ENCODE measurements at places on chromosomes 12 and 14.
A peak's percentile ranks its signal among the peaks of the same experiment; 100 is the strongest.

DNA sequence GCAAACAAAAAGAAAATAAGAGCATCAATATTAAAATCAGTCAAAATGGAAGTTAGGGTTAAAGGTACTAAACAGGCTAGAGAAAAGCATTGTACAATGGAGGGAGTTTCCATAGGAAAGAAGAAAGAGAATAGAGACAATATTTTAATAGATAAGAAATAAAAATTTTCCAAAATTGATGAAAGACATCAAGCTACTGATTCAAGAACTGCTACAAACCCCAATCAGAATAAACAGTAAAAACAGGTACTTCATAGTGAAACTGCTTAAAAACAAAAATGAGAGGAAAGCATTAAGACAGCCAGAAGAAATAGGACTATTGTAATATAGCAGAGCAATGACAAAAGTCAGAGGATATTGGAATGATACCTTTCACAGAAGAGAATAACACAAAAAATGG is 413.4 kb downstream of the NELL2 start:
- DNase-seq, result no peak

DNA sequence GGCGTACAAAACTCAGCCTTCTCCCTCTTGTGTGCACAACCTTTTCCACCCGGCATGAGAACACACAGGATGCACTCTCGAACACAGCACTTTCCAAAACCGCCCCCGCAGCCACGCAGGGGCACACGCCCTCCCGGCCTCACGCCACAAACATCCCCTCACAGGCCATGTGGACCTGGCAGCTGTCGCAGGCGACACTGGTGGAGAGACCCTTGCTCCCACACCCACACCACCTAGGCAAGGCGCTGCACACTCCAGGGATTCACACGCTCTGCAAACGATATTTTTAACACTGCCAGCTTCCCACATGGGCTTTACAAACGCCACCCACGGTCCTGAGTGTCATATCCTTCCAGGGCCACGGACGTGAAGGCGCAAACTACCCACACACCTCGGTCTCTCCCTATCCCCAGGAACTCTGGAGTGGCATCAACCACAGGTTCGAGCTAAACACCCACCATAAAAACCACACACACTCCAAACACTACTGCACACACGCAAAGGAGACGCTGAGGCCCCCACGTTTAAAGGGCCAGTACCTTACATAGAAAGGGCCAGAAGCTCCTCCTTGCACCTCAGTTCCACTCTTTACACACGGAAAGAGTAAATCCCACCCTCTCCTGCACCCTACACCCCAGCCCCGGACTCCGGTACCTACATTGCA is 12.4 kb upstream of the ITGB7 start:
- no peak for DNase-seq

DNA sequence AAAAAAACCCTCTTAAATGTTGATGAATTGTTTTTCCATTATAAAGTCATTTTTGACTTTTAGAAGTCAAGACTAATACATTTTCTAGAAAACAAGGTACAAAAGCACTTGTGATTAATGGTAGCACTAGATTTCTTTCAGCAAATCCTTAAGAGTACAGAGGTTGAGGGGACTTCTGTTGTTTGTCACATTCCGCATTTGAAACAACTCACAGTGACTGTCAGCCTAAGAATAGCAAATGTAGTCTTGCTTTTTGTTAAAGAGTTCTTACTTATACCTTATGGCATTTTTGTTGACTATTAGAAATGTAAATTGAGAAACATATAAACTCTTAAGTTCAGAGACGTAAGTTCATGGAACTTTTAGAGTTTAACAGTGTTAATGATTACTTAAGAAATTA is 16.4 kb downstream of the YARS2 start:
- DNase-seq, result no peak

DNA sequence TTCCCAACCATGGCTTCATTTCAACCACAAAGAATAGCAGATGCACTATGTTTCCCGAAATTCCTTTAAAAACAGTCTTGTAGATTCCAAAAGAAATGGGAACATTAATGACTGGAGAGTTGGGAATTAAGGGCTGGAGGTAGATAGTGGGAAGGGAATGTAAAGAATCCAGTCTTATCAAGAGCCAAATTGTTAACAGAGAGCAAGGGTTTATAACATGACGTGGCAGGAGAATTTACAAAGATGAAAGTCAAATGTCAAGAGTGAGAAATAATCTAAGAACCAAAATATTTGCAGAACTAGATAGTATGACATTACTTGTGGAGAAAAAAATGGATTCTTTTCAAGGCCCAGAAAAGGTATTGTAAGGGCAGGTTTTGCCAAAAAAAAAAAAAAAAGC is 200.9 kb downstream of the GRIN2B start:
- no peak for DNase-seq

- no peak for DNase-seq
Observed at GRCh38 chr14:58109744-58110143, 42.3 kb downstream of the ARMH4 start.

DNA sequence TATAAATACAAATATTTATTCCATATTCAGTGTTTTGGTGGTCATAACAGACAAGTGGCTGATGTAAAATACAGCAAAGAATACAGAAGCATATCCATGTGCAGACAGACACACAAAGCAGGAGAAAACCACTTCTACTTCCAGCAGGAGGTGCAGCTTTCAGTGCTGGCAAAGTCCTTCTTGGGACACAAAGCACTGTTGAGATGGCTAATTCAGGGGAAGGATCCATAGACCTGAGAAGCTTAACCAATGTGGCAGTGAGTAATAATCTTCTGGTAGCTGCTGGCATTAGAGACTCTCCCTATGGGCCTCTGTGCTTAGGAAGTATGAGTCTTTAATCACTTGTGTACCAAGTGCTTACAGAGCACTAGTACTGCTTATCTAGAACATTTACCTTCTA is 26.8 kb downstream of the AMN1 start:
- peak; percentile 12 for DNase-seq

- no peak for DNase-seq
Observed at GRCh38 chr14:31927348-31927832, 149.7 kb upstream of the ARHGAP5 start.

DNA sequence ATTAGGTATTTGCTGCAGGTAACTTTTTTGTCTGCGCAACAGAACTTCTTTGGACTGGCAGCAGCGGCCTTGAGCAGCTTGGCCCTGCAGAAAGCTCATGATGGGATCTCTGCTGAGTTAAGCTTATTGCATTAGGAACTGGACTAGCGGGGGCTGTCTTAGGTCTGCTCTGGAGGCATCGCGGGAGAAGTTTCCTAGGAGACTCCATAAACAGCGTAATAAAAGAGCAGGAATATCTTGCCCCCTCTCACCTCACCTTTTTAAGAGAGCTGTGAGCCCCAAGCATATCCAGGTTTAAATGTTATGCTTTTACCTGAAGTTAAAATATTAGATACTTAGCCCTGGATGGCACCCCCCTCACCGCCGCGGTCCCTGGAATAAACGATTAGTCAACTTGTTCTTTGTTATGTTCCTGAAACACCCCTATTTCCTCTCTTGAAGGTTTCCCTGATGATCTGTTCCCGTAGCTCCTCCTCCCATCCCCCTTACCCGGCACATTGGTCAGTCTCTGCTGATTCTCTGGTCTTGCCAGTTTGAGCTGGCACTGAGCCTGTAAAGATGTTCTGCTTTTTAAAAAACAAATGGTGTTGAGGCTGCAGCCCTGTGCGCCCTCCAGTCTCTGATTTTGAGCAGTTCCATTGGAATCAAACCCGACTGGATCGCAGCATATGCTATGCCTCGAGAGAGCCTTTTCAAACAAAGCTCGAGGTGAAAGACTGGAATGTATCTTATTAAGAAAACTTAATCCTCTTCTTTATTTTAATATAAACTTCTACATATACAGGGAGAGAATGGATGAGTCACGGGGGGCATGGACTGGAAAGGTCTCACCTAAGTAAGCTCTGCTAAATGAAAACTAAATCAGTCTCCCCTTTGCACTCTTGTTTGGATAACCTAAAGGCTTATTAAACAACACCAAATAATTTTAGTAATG is 1.9 kb downstream of the MLXIP start:
- no peak for DNase-seq

DNA sequence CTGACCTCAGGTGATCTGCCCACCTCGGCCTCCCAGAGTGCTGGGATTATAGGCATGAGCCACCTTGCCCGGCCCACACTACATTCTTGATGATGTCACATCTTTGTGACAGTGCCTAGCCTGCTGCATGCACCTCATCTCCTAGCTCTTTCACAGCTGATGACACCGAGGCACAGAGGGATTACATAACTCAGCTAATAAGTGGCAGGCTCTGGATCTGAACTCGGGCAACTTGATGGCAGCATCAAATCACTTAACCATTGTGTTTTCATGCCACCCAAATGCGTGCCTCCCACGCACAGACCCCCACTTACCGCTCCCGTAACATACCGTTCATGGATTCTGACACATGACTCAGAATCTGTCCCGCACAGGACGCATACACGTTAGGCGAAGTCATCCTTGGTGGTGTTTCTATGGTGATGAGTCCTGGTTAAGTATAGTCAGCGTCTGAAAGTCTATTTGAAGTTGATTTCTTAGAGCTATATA is 7.4 kb downstream of the TMEM120B start:
- DNase-seq, result no peak

DNA sequence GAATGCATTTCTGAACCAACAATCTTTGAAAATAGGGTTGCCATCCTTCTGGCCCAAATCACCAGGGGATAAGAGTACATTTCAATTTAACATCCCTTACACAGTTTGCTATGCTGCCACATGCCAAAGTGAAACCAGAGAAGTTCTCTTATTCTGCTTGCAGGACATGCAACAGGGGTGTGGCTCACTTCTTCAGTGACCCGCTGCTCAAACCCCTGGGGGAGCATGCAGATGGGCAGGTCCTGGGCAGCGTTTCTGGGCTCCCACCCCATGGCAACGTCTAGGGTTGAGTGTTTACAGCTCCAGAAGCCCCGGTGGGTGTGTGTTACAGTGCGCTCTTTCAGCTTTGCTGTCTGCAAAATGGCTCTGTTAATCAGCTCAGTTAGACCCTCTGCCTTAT is 1306.3 kb upstream of the TMEM132C start:
- no peak for DNase-seq

DNA sequence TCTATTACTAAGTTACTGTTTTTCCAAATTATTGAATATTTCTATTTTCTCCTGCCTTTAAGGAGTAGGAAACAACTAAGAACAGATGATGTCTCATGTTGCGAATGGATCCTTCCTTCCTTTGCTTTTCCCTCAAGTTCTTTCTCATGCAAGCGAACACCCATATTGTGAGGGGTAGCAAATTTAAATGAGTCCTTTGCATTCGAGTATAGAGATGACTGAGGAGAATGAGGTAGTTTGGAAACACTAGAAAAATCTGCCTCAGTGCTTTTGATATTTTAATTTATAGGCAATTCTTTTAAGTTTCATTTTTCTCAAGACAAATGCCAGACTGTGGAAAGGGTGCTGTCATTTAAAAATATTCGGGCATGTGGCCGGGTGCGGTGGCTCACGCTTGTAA is 56.1 kb downstream of the TRAF3 start:
- no peak for DNase-seq

GRCh38 chr12:28415755-28416154 is 225.5 kb downstream of the CCDC91 start:
- no peak for DNase-seq

DNA sequence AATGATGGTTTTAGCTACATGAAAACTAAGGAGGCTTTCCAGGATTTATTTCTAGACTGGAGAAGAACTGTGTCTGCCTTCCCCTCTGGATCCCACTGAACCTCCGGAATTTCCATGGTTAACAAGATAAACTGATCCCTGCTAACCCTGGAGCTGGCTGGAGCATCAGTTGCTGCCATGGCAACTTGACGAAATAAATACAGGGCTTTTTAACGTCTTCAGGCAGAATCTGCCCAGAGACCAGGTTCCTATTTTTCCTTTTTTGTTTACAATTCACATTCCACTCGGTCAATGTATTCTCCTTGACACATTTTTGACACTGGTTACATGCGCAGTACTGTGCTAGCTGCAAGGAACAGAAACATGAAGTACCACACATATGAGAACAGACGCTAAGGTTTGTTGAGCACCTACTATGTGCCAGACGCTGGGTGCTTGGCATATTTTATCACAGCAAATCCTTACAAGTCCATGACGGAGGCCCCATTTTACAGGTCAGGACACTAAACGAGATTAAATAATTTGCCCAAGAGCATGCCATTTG is 1.7 kb downstream of the C14orf132 start:
- DNase-seq, result no peak

- no peak for DNase-seq
Observed at GRCh38 chr12:105363890-105364289, 33.4 kb downstream of the C12orf75 start.

- no peak for DNase-seq
Observed at GRCh38 chr14:50318031-50318626, 6.0 kb downstream of the DMAC2L start.

- no peak for DNase-seq
Observed at GRCh38 chr12:49089821-49090773, 4.5 kb downstream of the DHH start.

GRCh38 chr12:124554429-124555029 is 12.9 kb downstream of the NCOR2 start:
- no peak for DNase-seq

- DNase-seq, result no peak
Observed at GRCh38 chr14:58275527-58276190, 22.7 kb upstream of the ARID4A start.

DNA sequence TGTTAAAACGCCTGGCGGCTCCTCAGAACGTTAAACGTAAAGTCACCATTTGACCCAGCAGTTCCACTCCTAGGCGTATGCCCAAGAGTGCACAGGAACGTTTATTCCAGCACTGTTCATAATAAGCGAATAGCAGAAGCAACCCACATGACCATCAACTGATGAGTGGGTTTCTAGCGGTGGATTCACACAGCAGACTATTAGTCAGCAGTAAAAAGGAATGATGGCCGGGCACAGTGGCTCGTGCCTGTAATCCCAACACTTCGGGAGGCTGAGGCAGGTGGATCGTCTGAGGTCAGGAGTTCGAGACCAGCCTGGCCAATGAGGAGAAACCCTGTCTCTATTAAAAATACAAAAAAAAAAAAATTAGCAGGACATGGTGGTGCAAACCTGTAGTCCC is 22.4 kb upstream of the FBRSL1 start:
- no peak for DNase-seq

DNA sequence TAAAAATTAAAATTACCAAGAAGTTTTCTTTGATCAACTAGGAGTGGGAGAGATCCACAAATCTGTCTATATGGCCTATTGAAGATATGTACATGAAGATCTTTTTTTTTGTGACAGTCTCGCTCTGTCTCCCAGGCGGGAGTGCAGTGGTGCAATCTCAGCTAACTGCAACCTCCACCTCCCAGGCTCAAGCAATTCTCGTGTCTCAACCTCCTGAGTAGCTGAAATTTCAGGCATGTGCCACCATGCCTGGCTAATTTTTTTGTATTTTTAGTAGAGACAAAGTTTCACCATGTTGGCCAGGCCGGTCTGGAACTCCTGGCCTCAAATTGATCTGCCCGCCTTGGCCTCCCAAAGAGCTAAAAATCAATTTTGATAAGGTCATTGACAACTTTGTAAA is 4.6 kb upstream of the NFATC4 start:
- no peak for DNase-seq

DNA sequence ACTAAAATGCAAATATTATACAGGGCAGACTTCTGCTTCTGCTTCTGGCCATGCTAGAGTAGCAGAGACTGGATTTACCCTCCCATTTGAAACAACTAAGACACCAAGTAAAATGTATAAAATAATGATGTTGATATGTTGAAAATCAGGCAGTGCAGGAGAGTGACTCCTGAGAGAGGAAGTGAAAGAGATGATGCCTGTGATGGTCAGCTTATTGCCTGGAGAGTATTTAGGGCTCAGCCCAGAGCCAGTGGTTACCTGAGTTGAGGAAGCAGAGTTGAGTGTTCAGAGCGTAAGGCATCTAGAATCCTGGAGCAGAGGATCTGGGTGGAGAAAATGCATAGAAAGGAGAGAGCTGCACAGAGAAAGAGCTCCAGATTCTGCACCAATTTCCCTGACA is 131.8 kb upstream of the C14orf180 start:
- no peak for DNase-seq

- DNase-seq, result no peak
Observed at GRCh38 chr12:52037248-52037861, 13.9 kb upstream of the NR4A1 start.

Data from iPS DF 19.7 (cell line).